ENCODE measurements at places on chromosomes 11 and 22.
A peak's percentile ranks its signal among the peaks of the same experiment; 100 is the strongest.

- no peaks in the 10 kb centered on the region for H3K27me3 ChIP-seq
- no peak overlapping the region for H3K27ac ChIP-seq
- no peak for DNase-seq
- H3K4me3 ChIP-seq, result no peak overlapping the region
- H3K36me3 ChIP-seq, result no peaks in the 10 kb centered on the region
These were observed 5.2 kb upstream of the MB start for GRCh38 chr22:35622191-35622913.

DNA sequence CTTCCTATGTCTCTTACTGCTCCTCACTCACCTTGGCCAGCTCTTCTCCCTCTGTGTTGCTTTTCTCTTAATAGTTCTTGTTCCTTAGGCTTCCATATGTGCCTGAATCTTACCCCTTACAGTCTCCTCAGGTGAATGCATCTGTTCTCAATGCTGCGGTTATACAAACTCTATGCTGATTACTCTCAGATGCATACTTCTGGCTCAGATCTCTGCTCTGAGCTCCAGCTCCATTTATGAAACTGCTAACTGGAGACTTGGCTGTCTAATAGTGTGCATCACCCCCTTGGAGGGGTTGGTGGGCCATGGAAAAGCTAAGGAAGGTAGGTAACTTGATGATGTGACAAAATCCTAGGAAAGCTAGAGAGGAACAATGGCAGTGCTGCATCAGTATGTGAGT, 422.5 kb downstream of the TMEM135 start:
- no peaks in the 10 kb centered on the region for H3K27me3 ChIP-seq
- H3K4me1 ChIP-seq, result no peaks in the 10 kb centered on the region
- H3K27ac ChIP-seq, result no peak overlapping the region
- DNase-seq, result no peak
- no peaks in the 10 kb centered on the region for H3K36me3 ChIP-seq
- no peak overlapping the region for H3K4me3 ChIP-seq

DNA sequence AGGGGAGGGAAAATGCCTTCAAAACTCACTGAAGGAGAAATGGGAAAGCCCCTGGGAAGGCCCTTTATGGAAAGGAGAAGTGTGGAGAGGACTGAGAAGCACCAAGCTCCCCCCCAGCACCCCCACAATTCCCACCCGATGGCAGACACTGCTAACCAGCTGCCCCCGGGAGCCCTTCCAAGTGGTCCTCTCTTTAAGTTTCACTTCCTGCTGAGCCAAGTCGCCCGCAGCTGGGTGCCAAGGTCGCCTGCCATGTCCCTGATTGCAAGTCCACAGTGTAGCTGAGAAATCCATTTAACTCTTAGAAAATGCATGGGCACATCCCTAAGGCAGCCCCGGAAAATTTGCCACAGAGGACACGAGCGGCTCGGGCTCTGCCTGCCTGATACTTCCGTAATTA, 68.2 kb downstream of the GALNT18 start:
- no peaks in the 10 kb centered on the region for H3K27me3 ChIP-seq
- no peak overlapping the region for H3K27ac ChIP-seq
- no peak for DNase-seq
- H3K36me3 ChIP-seq, result no peaks in the 10 kb centered on the region
- no peaks in the 10 kb centered on the region for H3K4me1 ChIP-seq
- no peak overlapping the region for H3K4me3 ChIP-seq

DNA sequence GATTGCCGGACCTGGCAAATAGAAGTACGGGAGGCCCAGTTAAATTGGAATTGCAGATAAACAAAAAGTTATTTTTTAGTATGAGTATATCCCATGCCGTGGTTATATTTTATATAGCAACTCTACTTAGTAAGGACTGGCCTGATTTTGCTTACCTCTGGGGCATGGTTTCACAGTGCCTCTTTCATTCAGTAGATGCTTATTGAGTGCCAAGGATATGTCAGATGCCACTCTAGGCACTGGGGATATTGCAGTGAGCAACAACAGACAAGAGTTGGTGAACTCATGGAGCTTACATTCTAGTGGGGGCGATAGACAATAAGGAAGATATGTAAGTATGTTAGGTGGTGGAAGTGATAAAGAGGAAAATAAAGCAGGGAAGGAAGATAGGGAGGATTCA, 112.2 kb downstream of the TEAD1 start:
- H3K36me3 ChIP-seq, result peaks cover 2% of the 10 kb centered on the region
- no peak overlapping the region for H3K4me3 ChIP-seq
- no peak overlapping the region for H3K27ac ChIP-seq
- no peak for DNase-seq
- H3K27me3 ChIP-seq, result no peaks in the 10 kb centered on the region

DNA sequence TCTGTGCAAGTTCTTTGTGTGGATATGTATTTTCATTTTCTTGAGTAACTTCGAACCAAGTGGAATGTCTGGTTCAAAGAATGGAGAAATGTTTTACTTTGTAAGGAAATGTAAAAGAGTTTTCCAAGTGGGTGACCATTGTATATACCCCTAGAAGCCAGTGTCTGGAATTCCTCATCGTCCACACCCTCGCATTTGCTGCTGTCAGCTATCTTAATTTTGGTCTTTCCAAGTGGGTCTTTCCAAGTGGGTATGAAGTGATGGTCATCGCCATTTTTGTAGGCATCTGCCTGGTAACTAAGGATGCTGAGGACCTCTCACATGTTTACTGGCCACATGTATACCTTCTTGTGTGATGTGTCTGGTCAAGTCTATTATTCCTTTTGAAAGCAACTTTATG, 547.5 kb downstream of the TBC1D22A start:
- H3K4me1 ChIP-seq, result no peaks in the 10 kb centered on the region
- DNase-seq, result no peak
- H3K4me3 ChIP-seq, result no peak overlapping the region
- no peak overlapping the region for H3K27ac ChIP-seq
- no peaks in the 10 kb centered on the region for H3K27me3 ChIP-seq

GRCh38 chr22:42074132-42074811, at the start of gene PHETA2:
TSS of gene PHETA2 (plus strand) at chr22:42074248. CDS start at chr22:42077294, 3,046 bp downstream.
- peak within 1 kb of the TSS; percentile 52 for H3K4me3 ChIP-seq
- peak; percentile 45 for DNase-seq
- H3K27ac ChIP-seq, result peak within 1 kb of the TSS; percentile 70
- H3K27me3 ChIP-seq, result no peaks in the 10 kb centered on the region
- peaks cover 11% of the 10 kb centered on the region for H3K4me1 ChIP-seq
- peaks cover 5% of the 10 kb centered on the region for H3K36me3 ChIP-seq
